ENCODE measurements at places on chromosomes 7 and 10.
A peak's percentile ranks its signal among the peaks of the same experiment; 100 is the strongest.

- peak; percentile 13 for DNase-seq
Observed at GRCh38 chr10:125064681-125065492, 95.5 kb downstream of the CTBP2 start.

- DNase-seq: no peak
Observed at GRCh38 chr10:96595741-96596140, 8.9 kb upstream of the TM9SF3 start.

GRCh38 chr10:32953277-32953927 is 4.6 kb downstream of the ITGB1 start:
- peak; percentile 40 for DNase-seq

DNA sequence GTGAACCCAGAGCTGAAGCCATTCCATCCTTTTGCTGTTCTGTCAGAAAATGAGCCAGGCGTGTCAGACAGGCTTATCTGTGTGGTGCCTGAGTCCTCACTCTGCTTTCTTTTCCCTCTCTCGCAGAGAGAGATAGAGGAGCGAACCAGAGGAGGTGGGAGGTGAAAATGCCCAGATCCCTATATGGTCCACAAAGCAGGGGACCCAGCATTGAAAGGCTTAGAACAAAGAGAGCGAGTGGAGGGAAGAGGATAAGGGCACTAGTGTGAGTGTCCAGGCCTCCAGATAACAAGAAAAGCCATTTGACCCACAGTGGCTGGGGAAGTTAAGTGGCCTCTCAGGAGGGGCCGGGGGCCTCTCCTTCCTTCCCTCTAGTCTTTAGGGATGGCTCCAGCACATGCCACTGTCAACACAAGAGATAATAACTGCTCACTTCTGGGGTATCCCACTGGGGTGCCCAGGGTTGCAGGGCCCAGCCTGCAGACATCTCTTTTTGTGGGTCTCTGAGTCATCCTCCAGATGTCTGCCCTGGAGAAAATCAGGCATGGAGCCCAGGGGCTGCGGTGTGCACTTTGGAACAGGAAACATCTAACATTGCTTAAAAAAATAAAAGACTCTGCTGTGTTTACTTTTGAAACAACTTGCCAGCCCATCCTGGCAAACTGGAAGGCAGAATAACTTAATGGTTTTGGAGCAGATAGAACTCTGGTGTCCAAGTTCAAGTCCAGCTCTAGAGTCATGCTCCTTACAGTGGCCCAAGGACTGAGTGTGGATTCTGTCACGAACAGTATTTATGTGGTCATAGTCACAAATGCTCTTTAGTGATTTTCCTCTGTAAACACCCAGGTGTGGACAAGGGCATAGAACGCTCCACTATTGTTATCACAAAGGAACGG is 189.5 kb downstream of the CXCL12 start:
- no peak for DNase-seq

- no peak for DNase-seq
Observed at GRCh38 chr10:95314192-95314918, 23.6 kb upstream of the PDLIM1 start.

DNA sequence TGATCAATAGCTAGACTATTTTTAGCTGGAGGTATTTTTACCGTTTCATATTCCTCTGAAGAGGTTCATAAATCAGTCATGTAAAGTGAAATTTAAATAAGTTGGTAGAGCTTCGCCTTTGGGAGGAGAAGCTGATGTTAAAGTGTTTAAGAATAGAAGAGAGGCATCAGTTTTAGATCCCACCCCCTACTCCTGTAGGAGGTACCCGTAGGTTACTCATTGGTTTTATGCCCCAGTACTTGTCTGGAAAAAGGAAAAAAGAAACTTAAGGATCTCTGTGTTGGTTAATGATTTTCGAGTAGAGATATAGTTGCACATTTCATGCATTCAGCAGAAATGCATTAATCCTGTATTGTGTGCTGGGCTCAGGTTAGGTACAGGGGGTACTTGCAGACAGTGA is 8.7 kb downstream of the ZNF365 start:
- DNase-seq: no peak
